ENCODE measurements at places on chromosomes 5 and 9.
A peak's percentile ranks its signal among the peaks of the same experiment; 100 is the strongest.

- peak; percentile 55 for DNase-seq
Observed at GRCh38 chr5:138032028-138032571, 779 bp downstream of the FAM13B start.

- no peak for DNase-seq
Observed at GRCh38 chr9:130670644-130671043, 6.2 kb downstream of the PRDM12 start.

- no peak for DNase-seq
Observed at GRCh38 chr9:136537896-136538598, 7.8 kb downstream of the NOTCH1 start.

DNA sequence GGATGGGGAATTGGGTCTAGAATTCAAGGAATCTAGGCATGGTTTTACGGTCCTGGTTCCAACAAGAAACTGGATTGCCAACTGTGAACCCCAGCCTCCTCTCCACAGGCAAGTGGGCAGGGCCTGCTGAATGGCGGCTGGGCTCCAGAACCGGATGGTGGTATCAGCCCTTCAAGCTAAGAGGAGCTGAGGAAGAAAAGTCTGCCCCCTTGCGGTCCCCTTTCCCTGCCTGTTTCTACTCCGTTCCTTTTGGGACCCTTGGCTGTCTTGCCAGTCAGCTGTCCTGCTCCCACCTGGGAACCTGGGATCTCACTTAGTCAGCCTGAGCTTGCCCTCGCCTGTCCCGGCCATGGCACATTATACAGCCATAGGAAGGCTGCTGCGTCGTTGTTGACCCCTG is 234.4 kb upstream of the DAPK1 start:
- DNase-seq, result no peak

DNA sequence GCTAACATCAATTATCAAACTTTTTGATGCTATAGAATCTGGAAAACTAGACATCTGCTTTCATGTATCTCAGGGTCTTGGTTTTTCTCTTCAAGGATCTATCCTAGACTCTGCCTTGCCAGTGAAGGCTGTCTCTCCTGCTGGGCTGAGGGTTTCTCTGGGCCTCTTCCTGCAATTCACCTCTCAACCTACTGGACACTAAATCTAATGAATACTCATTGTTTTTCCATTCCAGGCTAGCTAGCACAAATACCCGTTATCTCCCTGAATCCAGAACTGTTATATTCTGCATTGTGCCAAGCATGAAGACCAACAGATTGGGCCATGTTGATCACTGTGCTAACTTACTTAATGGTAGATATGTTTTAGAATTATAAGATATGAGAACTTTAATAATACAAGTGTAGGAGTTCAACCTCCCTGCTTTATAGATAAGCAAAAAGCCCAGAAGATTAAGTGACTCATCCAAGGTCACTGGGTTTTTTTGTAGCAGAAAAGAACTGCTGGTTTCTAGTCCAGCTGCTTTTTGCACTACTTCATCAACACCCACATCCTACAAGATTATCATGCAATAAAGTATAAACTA is 56.5 kb upstream of the RNF38 start:
- DNase-seq, result no peak

- no peak for DNase-seq
Observed at GRCh38 chr5:129689045-129689444, 58.8 kb upstream of the MINAR2 start.

GRCh38 chr9:89845321-89845720 is 240.5 kb downstream of the GADD45G start:
- DNase-seq, result no peak

DNA sequence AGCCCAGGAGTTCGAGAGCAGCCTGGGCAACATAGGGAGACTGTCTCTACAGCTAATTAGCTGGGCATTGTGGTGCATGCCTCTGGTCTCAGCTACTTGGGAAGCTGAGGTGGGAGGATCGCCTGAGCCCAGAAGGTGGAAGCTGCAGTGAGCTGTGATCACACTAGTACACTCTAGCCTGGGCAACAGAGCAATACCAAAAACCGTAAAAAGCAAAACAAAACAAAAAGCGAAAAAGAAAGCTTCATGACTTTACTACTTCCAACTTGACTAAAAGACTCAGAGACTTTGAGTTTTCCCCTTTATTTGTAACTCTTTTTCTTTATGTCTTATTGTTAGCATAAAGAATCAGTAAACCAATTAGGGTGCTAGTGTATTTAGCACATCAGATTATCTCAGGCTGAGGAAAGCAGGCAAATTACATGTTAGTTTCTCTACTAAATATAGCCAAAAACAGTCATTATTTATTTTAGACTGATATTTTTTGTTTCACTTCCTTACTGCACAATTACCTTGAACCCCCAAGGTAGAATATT is 5.4 kb downstream of the RAD17 start:
- no peak for DNase-seq

DNA sequence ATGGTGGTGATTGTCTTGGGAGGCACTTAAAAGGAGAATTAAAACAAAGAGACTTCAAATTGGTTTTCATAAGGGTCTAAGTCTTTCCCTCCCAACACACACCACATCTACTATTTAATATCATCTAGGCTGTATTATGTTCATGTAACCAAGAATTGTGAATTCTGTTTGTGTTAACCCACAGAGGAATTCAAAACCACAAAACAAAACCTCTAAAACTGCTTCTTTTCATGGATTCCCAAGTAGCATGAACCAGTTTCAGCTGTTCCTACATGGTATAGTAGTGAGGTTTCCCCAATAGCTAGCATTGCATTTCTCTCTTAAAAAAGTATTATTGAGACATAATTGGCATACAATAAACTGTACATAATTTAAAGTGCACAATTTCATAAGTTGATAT is 283.8 kb downstream of the CD180 start:
- no peak for DNase-seq

DNA sequence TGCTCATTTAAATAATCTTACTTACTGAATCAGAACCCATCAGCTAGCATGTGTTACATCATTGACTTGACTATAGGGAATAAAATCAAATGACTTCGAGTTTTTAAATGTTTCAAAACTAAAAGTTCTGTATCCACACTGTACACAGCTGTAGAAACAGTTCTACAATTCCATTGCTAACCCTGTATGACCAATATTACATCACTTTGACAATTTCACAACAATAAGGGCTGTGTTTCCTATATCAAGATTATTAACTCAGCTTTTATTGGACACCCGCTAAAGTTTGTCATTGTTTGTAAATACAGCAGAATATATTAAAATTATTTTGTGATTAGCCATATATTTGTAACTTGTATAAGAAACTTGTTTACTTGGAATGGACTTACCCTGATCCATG is 540.8 kb downstream of the PRELID2 start:
- DNase-seq, result no peak

GRCh38 chr5:117455236-117456233 is 880.9 kb upstream of the SEMA6A start:
- DNase-seq, result no peak

DNA sequence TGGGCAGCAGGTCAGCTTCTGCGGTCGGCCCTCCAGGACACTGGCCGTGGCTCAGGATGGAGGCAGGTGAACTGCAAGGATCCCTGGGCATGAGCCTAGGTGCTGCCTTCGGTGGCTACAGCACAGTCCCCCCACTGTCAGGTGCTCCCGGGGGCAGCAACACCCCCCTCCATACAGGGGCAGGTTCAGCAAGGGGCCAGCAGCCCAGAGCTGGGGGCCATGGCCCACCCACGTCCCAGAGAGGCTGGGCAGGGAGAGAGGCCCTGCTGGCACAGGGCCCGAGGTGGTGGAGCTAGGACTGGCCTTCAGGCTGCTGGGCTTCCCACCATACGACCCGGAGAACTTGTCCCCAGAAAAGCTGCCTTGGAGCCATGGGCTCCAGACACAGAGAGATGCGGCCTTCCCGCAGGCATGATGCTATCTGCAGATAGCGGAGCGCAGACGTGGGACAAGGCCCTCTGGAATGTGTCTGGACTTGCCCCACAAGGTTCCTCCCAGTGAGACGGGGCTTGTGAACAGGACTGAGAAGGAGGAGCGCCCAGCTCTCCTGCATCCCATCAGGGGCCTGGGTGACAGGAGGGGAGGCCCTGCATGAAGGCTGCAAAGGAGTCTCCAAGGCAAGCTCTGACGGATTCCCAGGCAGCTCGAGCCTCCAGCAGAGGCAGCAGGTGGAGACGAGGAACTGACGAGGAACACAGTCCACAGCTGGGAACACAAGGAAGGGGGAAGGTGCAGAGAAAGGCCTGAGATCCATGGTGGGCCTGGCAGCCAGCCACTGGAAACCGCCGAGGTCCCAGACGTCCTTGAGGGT is 111.1 kb downstream of the VAV2 start:
- peak; percentile 68 for DNase-seq

DNA sequence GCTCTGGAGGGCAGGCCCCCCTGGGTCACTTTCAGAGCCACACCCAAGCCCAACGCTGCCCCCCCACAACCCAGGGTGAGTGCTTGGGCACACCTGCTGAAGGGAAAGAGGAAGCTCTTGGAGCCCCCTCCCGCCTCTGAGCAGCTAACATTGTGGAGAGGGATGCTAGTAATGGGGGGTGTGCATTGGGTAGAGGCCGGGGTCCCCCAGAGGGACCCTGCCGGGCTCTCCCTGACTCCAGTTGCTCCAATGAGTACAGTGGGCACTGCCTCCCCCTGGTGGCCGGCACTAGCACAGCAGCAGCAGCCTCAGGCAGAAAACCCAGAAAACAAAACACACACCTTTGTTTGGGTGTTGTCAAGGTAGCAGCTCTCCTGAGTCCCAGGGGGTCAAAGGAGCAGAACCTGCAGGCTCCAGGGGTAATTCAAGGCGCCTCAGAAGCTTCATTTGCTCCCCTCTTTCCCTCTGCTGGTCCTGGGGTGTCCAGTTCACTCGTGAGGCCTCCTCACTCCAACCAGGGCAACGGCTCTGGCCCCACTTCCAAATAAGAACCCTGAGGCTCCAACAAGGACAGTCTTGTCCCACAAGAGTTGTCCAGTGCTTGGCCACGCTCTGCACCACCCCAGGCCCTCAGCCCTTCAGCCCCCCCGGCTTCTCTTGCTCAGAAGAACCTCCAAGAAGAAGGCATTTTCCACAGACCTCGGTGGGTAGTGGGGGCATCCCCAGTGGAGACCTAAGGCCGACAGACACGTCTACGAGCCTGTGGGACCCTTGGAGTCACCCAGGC is 16.1 kb downstream of the GBGT1 start:
- DNase-seq, result peak; percentile 76

DNA sequence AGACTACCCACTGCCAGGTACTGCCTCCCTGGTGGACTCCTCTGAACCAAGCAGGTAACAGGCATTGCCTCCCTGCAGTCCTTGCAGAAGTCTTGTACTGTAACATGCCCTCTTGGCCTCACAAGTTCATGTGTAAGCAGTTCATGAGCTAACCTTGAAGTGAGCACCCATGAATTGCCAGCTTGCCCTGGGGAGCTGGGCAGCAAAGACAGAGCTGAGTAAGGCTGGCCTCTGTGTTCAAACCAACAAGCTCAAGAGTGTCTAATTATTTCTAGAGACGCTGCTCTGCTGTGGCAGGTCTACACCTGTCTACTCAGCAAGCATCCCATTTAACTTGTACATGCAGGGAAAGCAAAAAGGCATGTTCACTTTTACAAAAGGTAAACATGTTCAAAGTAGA is 113.5 kb downstream of the FEM1C start:
- no peak for DNase-seq

- DNase-seq, result no peak
Observed at GRCh38 chr5:137400571-137400970, 98.6 kb downstream of the SPOCK1 start.

- no peak for DNase-seq
Observed at GRCh38 chr9:112642126-112642525, 75.8 kb downstream of the INIP start.

- DNase-seq, result no peak
Observed at GRCh38 chr5:91528831-91529230, 145.7 kb upstream of the ARRDC3 start.

DNA sequence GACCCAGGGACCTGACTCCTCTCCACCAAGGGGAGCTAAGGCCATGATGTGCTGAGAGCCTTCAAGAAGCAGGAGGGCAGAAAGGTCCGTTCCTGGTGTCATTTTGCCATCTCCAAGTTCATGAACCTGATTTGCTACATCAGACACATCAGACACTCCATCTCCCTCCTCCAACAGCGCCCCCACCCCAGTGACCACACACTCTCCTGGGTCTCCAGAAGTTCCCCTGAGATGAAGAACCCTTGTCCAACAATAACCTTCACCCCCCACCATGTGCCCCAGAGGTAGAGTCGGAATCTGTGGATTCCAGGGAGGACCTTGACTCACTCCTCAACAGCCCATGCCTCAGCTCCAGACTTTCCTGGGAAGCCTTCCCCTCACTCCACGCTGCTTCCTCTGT is 242.8 kb downstream of the CDK5RAP2 start:
- no peak for DNase-seq
